ENCODE measurements at places on chromosomes 5 and 9. TPM values are rescaled to one million over a fixed set of nuclear protein-coding genes. Genes with fewer than 3 reads are reported as not detected.

The RASGEF1C gene
- 0.23 TPM for total RNA-seq

The SNCB gene
- 1.7 TPM for total RNA-seq

The IL13 gene
- total RNA-seq = not detected

The TLX3 gene
- total RNA-seq = not detected

The PPP2R2B gene
- 0.09 TPM for total RNA-seq

The CNTLN gene
- 5.8 TPM for total RNA-seq

The CDX1 gene
- not detected for total RNA-seq
